ENCODE measurements at places on chromosomes 7 and 10.
A peak's percentile ranks its signal among the peaks of the same experiment; 100 is the strongest.

DNA sequence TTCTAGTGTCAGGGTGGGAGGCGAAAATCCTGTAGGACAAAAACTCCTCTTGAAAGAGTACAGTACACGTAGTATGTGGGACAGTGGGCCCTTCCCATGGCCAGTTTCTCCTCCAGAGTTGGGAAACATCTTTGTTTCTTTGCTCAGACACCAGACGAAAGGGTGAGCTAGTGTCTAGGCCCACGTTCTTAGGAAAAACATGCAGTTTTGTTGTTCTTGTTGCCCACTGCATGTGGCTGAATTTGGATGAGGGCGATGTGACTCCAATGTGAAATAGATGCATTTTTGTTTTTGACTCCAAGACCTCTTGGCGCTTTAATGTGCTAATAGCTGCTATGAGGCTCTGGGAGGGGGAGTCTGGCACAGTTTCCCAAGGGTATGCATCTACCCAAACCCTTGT lies 100.8 kb downstream of the ATXN7L1 start:
- no peak for DNase-seq

DNA sequence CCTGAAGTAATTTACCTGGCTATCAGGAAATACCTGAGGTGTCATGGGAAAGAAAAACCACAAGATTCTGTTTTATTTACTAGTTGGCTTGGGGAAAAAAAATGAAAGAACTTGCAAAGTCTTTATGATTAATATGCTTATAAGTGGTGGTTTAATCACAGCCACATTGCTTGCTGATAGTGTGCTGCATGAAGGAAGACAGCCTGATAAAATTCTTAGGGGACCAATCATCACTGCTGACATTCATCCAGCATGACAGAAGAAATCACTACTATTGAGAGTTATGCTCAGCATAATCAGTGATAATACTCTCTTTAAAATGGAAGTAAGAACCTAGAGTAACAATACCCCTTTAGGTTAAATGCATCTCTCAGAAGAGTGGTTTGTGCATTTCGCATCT lies 150.2 kb upstream of the LRRN3 start:
- DNase-seq, result no peak

DNA sequence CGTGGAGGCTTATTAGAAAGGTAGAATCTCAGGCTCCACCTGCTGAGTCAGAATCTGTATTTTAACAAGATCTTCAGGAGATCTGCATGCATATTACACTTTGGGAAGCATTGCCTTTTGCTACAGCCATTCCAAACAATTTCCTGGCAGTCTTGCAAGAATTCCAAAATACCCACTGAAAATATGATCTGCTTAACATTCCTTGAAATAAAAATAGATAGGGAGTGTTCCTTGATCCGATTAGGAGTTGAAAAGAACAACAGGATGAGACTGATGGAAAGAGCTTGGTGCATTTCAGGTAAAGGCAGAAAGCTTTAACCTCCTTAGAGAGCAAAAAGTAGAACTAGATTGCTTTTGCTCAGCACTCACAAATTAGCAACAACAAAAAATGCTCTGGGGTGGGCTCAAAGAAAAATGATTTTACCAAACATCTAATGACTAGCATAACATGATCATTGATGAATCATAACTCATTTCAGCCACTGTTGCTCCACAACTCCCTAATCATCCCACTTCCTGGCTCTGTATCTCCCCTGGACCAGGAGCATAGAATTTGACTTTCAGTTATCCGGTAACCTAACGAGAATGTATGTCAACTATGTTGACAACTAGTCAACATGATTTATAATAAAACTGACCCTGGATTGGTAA lies 115.2 kb downstream of the RNLS start:
- DNase-seq, result no peak

- DNase-seq, result no peak
These were observed 841.3 kb upstream of the ZWINT start for GRCh38 chr10:57202356-57202755.

GRCh38 chr10:123886292-123886691 lies 5.3 kb downstream of the CPXM2 start:
- DNase-seq, result no peak

GRCh38 chr7:25788961-25789620 lies 362.9 kb upstream of the NFE2L3 start:
- no peak for DNase-seq

GRCh38 chr10:74113546-74113945 lies 37.1 kb downstream of the AP3M1 start:
- no peak for DNase-seq

DNA sequence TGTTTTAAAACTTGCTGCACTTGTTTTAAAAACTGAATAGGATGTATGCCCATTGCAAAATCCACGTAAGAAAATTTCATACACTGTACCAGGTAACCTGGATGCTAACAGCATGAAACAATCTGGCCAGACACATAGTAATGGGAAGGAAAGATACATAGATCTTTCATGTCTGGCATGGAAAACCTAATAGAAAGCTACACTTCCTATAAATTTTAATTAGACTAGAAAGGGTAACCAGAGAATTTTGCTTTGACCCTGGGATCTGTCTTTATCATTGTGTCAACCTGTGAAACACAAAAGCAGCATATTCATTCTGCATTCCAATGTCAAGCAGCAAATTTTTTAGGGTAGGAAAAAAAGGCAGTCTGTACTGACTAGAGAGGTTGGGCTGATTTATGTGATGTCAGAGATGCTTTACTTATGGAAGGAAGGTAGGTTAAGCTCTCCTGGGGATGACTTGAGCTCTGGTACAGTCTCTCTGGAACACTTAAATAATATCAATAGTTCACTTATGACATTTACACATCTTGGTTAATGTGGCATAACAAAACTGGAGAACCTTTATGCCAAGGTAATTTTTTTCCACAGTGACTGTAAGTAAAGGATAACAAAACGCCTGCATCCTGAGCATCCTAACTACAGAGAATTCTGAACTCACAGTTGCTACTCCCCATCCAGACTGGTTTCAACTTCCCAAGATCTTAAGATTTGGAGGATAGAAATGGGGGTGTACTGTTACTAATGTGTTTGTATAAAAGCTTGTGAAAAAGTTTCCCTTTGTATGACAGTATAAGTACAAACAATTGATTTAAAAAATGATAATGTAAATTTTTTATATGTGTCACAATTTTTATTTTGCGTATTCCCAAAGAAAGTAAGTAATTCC lies 44.7 kb downstream of the DOCK4 start:
- DNase-seq, result no peak

- DNase-seq, result no peak
These were observed 257.2 kb downstream of the TWIST1 start for GRCh38 chr7:18860221-18860620.

- DNase-seq, result no peak
These were observed 306.1 kb downstream of the PRPF18 start for GRCh38 chr10:13892871-13893270.

- no peak for DNase-seq
These were observed 104.1 kb upstream of the FAM20C start for GRCh38 chr7:88095-88926.

DNA sequence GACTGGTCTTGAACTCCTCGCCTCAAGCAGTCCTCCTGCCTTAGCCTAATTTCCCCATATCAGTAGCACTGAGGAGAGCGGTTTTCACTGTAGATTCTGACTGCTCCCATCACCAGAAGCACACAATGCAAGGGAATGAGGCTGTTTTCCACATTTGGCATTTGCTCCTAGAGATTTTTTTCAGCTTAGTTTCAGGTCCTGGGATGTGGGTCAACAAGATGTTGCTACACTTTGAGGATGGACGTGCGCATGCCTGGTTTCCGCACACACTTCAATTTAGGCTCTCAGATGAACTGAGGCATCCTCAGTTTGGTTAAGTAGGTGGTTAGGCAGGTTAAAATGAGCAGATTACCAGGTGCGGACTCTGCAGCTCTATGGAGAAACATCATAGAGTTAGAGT lies 287.1 kb upstream of the LYZL1 start:
- DNase-seq, result no peak

DNA sequence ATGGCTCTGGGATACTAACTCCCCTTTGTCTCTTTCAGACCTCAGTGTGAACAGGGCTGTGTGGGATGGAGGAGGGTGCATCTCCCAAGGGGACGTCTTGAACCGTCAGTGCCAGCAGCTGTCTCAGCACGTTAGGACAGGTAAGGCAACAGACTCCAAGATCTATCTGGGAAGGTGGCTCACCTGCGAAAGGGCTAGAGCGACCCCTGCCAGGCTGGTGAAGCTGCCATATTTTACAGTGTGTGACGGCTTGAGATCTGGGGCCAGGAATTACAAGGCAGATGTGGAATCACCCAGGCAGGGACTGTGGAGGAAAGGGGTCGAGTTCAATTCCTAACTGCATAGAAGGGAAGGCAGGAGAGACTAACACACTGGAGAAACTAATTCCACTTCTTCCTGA lies 11.2 kb downstream of the MUC17 start:
- no peak for DNase-seq

GRCh38 chr10:86813101-86813500 lies 56.7 kb downstream of the BMPR1A start:
- no peak for DNase-seq

- DNase-seq, result no peak
These were observed 107.4 kb upstream of the KLF14 start for GRCh38 chr7:130841416-130841815.

GRCh38 chr10:112507046-112507445 lies 60.0 kb downstream of the VTI1A start:
- DNase-seq, result no peak

GRCh38 chr7:92916770-92917224 lies 80.4 kb upstream of the CDK6 start:
- peak; percentile 57 for DNase-seq

GRCh38 chr7:159122276-159122675 lies 22.4 kb downstream of the VIPR2 start:
- no peak for DNase-seq

GRCh38 chr10:84198206-84198915 lies 4.0 kb downstream of the CDHR1 start:
- no peak for DNase-seq

DNA sequence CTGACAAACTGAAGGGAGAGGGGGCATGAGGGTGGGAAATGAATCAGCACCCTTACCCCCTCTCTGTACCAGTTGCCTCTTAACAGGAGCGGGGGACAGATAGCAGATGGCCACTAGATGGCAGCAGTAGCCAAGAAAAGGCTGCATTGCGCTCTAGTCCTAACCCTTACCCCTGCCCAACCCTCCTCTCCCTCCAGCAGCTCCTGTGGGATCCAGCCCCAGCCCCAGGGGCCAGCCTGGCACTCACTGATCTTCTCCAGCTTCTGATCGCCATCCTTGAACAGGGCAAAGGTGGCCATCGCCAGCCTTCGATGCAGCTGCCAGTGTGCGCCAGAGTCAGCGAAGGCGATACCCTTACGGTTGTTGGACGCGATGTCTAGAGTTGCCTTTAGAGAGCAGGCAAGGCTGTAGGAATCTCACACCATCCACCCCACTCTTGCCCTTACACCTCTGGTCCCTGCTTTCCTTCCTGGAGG lies 2.2 kb downstream of the CYP17A1 start:
- DNase-seq, result no peak

- no peak for DNase-seq
These were observed 22.5 kb downstream of the LRRC27 start for GRCh38 chr10:132354356-132355094.

GRCh38 chr10:103534621-103535498 lies 41.4 kb downstream of the NEURL1 start:
- no peak for DNase-seq

- no peak for DNase-seq
These were observed 16.7 kb downstream of the POR start for GRCh38 chr7:75931680-75932079.

DNA sequence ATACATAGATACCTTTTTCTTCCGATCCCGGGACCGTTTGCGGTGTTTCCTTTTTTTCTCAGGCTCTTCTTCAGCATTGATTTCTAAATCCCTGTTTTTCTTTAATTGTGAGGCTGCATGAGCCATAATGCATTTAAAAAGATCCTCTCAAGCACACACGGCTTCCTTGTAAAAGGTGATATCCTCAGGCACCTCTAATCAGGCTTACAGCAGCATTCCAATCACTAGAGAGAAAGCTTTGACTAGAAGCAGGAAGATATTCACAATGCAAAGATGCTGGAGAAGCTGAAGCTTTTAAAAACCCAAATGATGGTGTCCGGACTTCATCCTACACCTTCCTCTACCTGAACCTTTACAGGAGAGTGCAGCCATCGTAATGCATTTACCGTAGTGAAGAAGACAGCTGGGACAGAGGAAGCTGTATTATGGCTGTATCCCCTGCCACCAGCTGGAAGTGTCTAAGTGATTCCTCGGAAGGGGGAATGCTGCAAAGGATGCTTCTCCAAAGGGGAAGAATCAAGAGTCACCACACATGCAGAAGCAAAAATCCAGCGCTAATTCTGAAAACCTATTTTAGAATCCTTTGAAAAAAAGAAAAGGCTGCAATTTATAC lies at the start of gene ANK3:
TSS of gene ANK3 (minus strand) at position 463 of the 613 bp plus-strand sequence. CDS start at position 126, 337 bp downstream.
- DNase-seq, result no peak

GRCh38 chr7:94352887-94353286 lies 41.8 kb upstream of the COL1A2 start:
- DNase-seq, result no peak

DNA sequence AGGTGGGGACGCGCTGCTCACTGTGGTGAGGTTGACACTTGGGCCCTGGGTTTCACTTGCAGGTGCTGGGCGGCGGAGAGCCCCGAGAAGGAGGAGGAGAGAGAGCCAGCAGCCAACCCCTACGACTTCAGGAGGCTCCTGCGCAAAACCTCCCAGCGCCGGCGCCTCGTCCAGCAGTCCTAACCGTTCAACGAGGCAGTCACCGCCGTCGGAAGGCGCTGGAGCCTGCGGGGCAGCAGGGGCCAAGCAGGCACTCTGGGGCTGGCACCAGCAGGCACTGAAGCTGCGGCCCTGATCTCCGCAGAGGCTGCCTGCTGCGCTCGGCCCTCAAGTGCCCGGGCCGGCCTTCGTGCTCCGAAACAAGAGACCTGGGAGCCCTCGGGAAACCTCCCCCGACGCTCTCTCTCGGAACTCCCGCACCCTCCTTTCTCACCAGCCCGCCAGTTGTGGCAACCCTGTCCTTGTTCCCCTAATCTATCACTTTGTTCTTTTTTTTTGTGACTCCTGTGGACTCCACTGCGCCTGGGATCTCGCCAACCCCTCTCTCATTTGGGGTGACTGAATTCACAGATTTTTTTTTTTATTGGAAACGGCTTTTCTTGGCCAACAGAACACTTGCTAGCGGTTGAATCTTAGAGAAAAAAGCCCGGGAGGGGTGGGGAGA lies 4.7 kb upstream of the GAD2 start:
- no peak for DNase-seq

- DNase-seq, result no peak
These were observed 11.5 kb downstream of the AQP1 start for GRCh38 chr7:30923009-30923773.

DNA sequence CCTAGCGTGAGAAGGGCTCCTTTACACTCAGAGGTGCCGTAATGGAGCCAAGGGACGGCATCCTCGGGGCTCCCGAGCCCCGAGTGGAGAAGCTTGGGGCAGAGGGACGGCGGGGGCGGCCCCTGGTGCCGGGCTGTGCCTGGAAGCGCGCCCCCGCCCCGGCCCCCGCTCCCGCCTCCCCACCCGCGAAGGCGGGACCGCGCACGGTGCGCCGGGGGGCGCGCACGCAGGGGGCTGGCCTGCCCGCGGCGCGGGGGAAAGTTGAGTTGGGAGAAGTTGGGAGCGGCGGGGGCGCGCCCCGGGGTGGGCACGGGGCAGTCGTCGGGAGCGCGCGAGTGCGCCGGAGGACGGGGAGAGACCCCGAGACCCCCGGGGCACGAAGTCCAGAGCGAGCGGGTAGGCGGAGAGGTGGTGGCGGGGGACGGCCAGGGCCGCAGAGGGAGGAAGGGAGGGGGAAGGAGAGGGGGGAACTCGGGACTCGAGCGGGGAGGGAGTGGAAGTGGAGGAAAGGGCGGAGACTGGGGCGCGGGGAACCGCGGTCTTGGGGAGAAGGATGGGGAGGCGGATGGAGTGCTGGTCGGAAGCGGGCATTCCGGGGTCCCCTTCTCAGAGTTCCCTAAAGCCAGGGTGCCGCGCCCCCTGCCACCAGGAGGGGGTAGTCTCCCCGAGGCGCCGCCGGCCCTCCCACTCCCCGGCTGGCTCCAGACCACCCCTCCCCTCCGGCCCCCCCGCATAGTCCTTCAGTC lies at the start of gene SLC4A2:
TSS of gene SLC4A2 (plus strand) at position 223 of the 746 bp plus-strand sequence. CDS start 2,399 bp downstream, outside the sequence.
- DNase-seq, result no peak
